ENCODE measurements at places on chromosomes 3 and 15. TPM values are rescaled to one million over a fixed set of nuclear protein-coding genes. Genes with fewer than 3 reads are reported as not detected.

MST1 gene
- total RNA-seq: 7.4 TPM

IL17RD gene
- total RNA-seq: 0.26 TPM

SLC27A2 gene
- total RNA-seq: 1.5 TPM

PLAAT1 gene
- not detected for total RNA-seq

DNA sequence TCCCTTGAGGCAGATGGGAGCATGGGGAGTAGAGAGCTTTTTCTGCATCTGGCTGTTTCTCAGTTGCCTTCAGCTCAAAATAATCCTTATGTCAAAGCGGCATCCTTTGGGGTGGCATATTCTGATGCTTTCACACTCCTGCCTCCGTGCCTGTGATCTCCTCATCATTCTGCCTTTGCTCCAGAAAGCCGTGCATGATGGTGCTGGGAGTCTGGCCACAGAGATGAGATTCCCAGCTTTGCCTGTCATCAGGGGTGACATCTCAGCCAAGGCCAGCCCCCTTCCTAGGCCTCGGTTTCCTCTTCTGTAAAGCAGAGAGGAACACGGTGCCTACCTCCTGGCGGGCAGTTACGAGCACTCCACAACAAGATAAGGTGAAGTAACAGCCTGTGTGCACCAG is 96.3 kb upstream of the ALDH1A3 start:
- no peak for DNase-seq

DNA sequence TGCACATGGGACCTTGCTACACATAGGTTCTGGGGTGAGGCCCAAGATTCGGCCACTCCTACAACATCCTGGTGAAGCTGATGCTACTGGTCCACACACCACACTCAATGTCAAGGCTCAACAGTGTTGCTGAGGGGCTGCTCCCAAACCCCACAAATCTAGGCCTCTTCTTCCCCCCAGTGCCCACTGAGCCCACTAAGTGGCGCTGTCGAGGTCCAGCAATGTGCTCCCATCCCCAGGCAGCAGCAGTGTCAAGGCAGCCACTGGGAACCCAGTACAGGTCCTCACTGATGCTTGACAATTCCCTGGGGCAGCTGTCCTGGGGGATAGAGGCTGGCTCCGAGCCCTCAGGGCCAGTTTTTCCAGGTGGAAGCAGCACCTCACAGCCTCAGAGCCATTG is 21.5 kb downstream of the SCN5A start:
- no peak for DNase-seq

Measured in HFFc6 (cell line).